ENCODE measurements at places on chromosomes 7 and 10.
A peak's percentile ranks its signal among the peaks of the same experiment; 100 is the strongest.

GRCh38 chr10:122636953-122637352, 62.7 kb downstream of the C10orf120 start:
- no peak for DNase-seq

- DNase-seq: no peak
Observed at GRCh38 chr7:47056731-47057130, 525.2 kb downstream of the TNS3 start.

DNA sequence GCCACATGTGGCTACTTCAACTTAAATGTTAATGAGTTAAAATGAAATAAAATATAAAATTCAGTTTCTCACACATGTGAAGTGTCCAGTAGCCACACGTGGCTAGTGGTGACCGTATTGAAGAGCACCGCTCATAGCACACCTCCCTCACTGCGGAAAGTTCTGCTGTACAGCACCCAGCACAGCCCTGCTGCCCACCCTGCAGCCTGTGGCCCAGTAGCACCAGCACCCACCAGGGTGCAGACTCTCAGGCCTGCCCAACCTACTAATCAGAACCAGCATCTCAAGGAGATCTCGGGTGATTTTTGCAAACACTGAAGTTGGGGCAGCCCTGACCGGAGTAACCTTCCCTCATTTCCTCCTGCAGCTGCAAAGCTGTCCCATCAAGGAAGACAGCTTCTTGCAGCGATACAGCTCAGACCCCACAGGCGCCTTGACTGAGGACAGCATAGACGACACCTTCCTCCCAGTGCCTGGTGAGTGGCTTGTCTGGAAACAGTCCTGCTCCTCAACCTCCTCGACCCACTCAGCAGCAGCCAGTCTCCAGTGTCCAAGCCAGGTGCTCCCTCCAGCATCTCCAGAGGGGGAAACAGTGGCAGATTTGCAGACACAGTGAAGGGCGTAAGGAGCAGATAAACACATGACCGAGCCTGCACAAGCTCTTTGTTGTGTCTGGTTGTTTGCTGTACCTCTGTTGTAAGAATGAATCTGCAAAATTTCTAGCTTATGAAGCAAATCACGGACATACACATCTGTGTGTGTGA, 162.8 kb upstream of the LANCL2 start:
- no peak for DNase-seq

DNA sequence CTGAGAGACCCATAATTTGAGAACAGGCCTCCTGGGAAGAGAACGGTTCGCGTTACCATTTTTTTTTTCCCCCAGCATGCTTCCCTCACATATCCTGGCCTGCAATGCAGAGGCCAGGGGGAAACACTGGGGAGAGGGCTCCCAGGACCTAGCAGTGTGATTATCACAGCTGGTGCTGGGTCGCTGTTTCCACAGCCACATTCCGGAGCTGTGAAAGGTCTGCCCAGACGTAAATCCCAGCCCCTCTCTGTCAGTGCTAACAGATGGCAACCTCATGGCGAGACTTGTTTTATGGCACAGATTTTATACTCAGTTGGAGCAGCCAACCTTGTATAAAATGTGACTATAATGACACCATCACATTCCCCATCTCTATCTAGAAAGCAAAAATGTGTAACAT, 150.5 kb downstream of the PLXDC2 start:
- DNase-seq: no peak

DNA sequence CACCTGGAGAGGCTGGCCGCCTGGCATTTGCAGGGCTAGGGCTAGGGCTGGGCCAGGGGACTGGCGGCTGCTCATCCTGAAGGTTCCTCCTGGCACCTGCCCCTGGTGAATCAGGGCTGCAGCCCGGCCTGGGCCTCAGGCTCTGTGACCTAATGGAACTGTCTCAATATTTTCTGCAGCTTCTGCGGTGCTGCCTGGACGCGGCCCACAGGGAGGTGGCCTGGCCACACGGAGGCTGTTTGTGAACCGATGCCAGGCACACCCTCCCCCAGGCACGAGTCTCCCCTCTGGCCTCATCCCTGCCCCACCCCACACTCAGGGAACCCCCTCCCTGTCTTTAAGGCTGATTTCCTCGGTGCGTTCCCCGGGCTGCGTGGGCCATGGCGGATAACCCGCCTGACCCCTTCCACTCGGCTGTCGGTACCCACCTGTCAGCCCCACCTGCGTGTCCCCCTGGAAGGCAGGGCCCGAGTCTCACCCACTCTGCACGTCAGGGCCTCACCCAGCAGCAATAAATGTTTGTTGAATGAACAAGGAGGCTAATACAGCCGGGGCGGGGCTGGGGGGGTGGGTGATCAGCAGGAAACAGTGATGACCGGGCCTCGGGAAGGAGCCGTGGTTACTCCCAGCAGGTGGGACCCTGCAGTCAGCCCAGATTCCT, 54.5 kb upstream of the DNAJB6 start:
- DNase-seq: no peak

GRCh38 chr7:152643979-152644559, 31.9 kb downstream of the XRCC2 start:
- no peak for DNase-seq

GRCh38 chr7:7810826-7811225, 92.4 kb upstream of the RPA3 start:
- DNase-seq: no peak

DNA sequence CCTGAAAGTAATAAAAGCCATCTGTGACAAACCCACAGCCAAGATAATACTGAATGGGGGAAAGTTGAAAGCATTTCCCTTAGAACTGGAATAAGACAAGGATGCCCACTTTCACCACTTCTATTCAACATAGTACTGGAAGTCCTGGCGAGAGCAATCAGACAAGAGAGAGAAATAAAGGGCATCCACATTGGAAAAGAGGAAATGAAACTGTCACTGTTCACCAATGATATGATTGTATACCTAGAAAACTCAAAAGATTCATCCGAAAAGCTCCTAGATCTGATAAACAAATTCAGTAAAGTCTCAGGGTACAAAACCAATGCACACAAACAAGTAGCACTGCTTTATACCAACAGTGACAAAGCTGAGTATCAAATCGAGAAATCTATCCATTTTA, 581.7 kb upstream of the TEX47 start:
- no peak for DNase-seq

GRCh38 chr7:138903859-138904435, 77.2 kb downstream of the KIAA1549 start:
- no peak for DNase-seq

DNA sequence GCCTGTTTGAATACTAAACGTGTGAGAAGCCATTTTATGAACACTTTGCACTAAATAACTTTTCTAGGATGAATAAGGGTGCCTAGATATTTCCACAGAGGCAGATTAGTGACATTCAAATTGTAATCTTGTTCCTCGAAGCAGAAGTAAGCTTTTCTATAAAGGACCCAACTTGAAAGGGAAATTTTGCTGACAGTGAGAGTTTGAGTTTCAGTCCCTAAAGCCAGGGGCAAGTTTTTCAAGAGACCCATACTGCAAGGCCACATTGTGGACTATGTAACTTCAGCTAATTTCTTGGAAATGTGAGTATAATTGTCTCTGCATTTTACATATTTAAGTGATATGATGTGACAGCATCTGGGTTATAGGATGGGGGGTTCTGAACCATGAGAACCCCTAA, 387.2 kb upstream of the ETV1 start:
- no peak for DNase-seq

- DNase-seq: no peak
Observed at GRCh38 chr10:124210263-124210662, 116.9 kb upstream of the CHST15 start.

GRCh38 chr10:866577-866941, 64.9 kb downstream of the LARP4B start:
- no peak for DNase-seq

DNA sequence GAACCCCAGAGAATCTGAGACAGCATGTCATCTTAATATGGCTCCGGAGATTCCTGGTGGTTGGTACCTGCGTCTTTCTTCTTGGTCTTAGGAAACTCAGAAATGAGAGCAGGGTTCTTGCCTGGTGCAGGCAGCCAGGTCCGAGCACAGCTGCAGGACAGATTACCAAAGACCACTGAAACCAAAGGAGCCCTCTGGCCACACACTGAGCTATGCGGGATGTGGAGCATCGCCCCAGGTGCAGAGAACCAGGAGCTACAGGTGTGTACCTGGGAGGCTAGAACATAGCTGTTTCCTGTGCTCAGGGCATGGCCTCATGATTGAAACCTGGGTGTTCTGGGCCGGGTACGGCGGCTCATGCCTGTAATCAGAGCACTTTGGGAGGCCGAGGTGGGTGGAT, 635.4 kb downstream of the CALN1 start:
- peak; percentile 24 for DNase-seq

DNA sequence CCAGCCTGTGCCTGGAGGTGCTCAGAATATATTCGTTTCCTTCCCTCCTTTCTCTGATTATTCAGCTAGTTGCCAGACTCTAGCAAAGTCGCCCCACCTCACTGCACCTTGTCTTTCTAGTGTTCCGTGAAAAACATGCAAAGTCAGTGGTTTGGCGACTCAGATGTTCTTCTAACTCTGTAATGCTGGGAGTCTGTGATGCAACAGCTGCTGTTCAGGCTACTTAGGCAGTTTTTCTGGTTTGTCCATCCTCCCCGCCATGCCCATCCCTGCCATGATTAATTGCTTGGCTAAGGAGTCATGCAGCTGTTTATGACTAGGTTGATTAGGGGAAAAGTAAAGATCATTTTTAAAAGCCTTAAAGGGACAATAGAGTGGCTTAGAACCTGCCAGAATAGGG, 99.4 kb downstream of the MTPN start:
- DNase-seq: no peak

- DNase-seq: no peak
Observed at GRCh38 chr7:13560441-13560840, 429.0 kb downstream of the ETV1 start.
